ENCODE measurements at places on chromosomes 5 and 9. TPM values are rescaled to one million over a fixed set of nuclear protein-coding genes. Genes with fewer than 3 reads are reported as not detected.

GRCh38 chr5:173778152-173778782 is 109.9 kb upstream of the CPEB4 start:
- no peak for DNase-seq

DNA sequence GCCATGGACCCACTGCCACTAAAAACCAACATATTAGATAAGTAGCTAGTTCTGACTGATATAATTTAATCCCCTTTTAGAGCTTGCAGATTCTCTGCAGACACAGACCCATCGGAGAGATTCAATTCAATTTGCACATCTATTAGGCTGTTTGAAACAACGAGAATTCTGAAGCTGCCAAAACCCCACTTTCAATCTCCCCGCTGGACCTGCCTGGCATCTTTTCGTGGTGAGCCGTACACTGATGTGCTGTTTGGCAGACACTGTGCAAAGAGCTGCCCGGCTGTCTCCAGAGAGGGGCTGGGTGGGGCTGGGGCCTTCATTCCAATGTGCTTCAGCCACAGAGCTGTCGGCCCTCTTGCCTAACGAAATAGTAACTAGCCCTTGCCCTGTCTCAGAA is 42.1 kb upstream of the FAM240B start:
- DNase-seq, result no peak

The TMC1 gene
- 0.95 TPM for total RNA-seq

The NOXA1 gene
- 0.55 TPM for total RNA-seq

The SLC36A3 gene
- total RNA-seq, result not detected
